ENCODE measurements at places on chromosomes 1 and 21.

DNA sequence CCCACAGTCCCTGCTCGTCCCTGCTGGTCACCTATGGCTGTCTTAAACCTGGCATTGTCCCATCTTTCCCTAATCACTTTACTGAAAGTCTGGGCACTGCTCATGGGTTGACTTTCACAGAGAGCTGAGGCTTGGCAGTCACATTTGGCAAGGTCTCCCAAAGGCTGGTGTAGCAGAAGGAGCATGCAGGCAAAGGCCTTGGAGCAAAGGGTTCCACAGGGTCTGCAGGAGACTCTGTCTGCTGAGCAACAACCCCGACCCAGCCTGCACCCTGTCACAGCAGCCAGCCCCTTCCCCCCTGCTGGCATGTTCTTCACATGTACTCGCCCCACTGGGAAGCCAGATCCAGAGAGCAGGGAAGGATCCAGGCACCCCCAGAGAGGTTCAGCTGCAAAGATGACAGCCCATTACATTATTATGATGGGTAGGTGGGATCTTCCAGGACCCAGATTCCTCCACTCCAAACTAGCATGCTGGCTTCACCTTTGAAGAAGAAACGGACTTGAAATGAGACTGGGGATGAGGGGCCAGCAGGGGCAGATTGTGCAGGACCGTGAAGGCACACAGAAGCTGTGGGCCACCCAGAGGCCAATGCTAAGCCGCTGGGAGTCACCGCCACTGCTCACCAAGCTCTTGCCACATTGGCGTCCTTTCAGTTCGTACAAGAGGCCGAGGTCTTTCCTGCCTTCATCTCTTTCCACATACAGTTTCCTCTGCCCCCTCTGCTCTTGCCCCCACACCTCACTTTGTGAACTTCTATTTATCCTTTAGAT is 14.2 kb upstream of the TMEM125 start:
- DNase-seq: no peak

GRCh38 chr1:112533029-112533428 is 24.3 kb downstream of the WNT2B start:
- DNase-seq: no peak

- no peak for DNase-seq
These were observed 124.0 kb downstream of the KCNH1 start for GRCh38 chr1:211009944-211010343.

GRCh38 chr1:33257772-33258712 is 1.8 kb downstream of the ZNF362 start:
- DNase-seq: no peak
